ENCODE measurements at places on chromosomes 13 and 19. TPM values are rescaled to one million over a fixed set of nuclear protein-coding genes. Genes with fewer than 3 reads are reported as not detected.
A peak's percentile ranks its signal among the peaks of the same experiment; 100 is the strongest.

Gene ERICH4
- total RNA-seq = not detected

Gene FOXA3
- not detected for total RNA-seq

Gene RRAS
- total RNA-seq = 17.1 TPM

Gene SPTBN4
- not detected for total RNA-seq

Gene FSD1
- not detected for total RNA-seq

DNA sequence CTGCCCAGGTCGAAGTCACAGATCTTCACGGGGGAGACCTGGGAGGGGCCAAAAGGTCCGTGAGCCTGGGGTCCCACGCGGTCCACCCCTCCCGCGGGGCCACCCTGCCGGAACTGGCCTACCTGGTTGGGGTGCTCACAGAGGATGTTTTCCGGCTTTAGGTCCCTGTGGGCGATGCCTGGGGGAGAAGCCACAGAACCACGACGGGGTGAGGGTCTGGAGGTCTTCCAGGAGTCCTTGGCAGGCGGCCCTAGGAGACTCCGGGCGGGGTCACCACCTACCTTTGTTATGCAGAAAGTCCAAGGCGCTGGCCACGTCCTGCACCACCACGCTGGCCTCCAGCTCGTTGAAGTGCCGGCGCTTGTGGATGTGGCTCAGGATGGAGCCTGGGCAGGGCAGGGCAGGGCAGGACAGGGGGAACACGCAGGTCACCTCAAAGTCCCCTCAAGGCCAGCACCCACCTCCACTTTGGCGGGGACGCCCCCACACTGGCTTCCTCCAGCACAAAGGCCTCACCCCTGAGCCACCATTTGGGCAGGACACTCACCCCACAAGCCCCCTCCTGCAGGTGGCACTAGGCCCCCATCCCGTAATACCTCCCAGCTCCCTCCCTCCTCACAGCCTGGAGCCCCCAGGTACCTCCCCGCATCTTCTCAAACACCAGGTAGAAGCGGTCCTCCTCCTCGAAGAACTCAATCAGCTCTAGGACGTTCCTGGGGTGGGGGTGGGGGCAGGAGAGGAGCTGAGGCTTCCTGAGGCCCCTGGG lies 8.4 kb downstream of the MKNK2 start:
- peaks cover 18% of the 10 kb centered on the region for H3K4me1 ChIP-seq
- peak overlapping the region; percentile 88 for H3K27ac ChIP-seq
- H3K4me3 ChIP-seq = peak overlapping the region; percentile 26
- H3K36me3 ChIP-seq = no peaks in the 10 kb centered on the region
- no peaks in the 10 kb centered on the region for H3K27me3 ChIP-seq

GRCh38 chr13:37011002-37011401 lies 10.4 kb downstream of the EXOSC8 start:
- DNase-seq = no peak
- no peaks in the 10 kb centered on the region for H3K4me1 ChIP-seq
- H3K4me3 ChIP-seq = no peak overlapping the region
- no peaks in the 10 kb centered on the region for H3K27me3 ChIP-seq

DNA sequence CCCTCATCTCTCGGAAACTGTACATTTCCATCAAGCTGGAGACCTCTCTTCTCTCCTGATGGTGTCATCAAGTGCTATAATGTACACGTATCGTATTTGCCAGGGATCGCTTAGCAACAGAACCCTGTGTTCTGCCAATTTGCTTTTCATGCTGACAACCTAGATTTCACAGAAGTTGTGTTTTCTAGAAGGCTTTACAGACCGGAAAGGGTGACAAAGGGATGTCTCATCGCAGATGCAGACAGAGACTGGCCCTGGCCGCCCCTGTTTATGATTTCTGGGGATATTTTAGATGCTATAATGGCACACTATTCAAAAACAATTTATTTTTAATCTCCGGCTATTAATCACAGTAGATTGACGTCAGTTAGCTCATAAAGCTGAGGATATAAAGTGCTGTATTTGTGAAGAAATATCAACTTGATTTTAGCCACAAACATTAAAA lies 291.4 kb downstream of the IRS2 start:
- no peak for DNase-seq
- H3K4me1 ChIP-seq = no peaks in the 10 kb centered on the region
- no peaks in the 10 kb centered on the region for H3K27me3 ChIP-seq
- H3K27ac ChIP-seq = no peak overlapping the region

DNA sequence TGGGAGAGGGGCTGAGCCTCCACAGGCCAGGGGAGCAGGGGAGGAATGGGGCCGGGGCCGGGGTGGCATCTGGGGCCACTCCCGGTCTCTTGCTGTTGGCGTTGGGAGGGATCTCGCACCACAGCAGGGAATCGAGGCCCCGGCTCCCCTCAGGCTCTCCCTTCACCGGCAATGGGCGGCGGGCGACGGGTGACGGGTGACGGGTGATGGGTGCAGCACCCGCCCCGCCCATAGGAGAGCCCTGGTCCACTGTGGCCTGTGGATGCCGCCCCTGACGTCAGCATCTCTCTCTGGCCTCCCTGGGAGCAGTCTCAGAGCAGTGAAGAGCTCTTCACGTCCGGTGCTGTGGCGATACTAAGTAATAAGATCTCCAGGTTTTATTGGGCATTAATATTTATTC lies 133.6 kb downstream of the KDM4B start:
- no peaks in the 10 kb centered on the region for H3K36me3 ChIP-seq
- no peaks in the 10 kb centered on the region for H3K4me1 ChIP-seq
- H3K4me3 ChIP-seq = no peak overlapping the region
- no peak overlapping the region for H3K27ac ChIP-seq

DNA sequence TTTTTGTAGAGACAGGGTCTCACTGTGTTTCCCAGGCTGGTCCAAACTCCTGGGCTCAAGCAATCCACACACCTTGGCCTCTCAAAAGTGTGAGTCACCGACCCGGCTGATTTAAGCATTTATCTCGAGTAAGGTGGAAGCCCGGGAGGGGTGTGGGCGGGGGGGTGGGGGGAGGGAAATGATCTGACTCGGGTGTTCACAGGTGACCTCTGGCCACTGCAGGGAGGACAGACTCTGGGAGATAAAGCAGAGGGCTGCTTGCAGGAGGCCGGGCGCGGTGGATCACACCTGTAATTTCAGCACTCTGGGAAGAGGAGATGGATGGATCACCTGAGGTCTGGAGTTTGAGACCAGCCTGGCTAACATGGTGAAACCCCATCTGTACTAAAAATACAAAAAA lies 7.9 kb downstream of the DENND1C start:
- H3K36me3 ChIP-seq = no peaks in the 10 kb centered on the region
- no peaks in the 10 kb centered on the region for H3K4me1 ChIP-seq
- H3K27me3 ChIP-seq = peaks cover 22% of the 10 kb centered on the region
- DNase-seq = no peak
- no peak overlapping the region for H3K4me3 ChIP-seq

DNA sequence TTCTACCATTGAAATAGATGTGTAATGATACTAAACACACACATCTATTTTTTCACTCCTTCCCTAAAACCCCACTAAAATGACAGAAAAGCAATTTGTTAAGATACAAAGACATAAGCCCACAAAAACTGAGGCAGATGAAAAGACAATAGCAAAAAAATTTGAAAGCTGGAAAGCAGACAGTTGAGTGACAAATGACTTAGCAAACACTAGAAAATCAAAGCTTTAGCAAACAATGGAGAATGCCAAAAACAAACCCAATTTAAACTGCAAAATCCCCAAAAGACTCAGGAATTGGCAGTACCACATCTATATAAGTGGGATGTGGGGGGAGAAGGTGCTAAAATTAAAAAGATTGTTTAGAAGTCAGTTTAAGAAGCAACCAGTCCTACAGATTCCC lies 9.5 kb downstream of the TSC22D1 start:
- no peak for DNase-seq
- H3K27ac ChIP-seq = no peak overlapping the region
- no peaks in the 10 kb centered on the region for H3K4me1 ChIP-seq
- H3K36me3 ChIP-seq = no peaks in the 10 kb centered on the region

GRCh38 chr19:19062454-19063182 lies 1.2 kb upstream of the SLC25A42 start:
- peak overlapping the region; percentile 43 for H3K4me3 ChIP-seq
- DNase-seq = no peak
- no peaks in the 10 kb centered on the region for H3K36me3 ChIP-seq
- H3K27ac ChIP-seq = peak overlapping the region; percentile 69

DNA sequence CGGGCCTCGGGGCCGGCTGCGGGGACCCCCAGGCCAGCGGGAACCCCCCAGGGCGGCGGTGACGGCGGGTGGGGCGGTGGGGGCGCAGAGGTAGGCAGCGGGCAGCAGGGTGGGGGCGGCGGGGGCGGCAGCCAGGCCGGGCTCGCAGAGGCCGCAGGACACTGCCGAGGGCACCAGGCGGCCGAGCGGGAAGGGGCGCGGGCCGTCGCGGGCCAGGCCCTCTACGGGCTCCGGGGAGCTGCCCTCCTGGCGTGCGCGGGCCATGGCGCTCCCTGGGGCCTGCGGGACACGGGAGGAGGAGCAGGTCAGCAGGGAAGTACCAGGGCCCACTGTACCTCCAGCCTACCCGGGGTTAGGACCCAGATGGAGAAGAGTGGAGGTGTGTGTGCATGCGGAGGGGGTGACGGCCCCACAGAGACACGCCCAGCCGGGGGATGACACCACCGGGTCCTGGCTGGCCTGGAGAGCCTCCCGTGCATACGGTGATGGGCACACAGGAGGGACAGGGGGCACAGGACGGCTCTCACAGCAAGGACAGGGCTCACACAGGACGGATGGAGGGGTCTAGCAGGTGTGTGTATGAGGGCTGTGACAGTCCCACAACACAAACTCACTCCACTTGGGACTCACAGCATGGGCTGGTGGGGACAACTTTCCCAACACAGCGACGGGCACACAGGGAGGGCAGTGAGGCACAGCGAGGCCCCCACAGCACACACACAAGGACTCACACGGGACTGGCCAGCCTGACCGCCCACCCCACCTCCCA lies 2.6 kb downstream of the BBC3 start:
- DNase-seq = peak; percentile 61
- peak overlapping the region; percentile 98 for H3K27ac ChIP-seq
- no peaks in the 10 kb centered on the region for H3K36me3 ChIP-seq
- no peaks in the 10 kb centered on the region for H3K4me1 ChIP-seq
- H3K27me3 ChIP-seq = no peaks in the 10 kb centered on the region

GRCh38 chr13:111898956-111899713 lies 167.8 kb upstream of the SOX1 start:
- no peaks in the 10 kb centered on the region for H3K27me3 ChIP-seq
- no peak overlapping the region for H3K4me3 ChIP-seq
- no peak overlapping the region for H3K27ac ChIP-seq
- DNase-seq = no peak
- no peaks in the 10 kb centered on the region for H3K36me3 ChIP-seq
- H3K4me1 ChIP-seq = no peaks in the 10 kb centered on the region

DNA sequence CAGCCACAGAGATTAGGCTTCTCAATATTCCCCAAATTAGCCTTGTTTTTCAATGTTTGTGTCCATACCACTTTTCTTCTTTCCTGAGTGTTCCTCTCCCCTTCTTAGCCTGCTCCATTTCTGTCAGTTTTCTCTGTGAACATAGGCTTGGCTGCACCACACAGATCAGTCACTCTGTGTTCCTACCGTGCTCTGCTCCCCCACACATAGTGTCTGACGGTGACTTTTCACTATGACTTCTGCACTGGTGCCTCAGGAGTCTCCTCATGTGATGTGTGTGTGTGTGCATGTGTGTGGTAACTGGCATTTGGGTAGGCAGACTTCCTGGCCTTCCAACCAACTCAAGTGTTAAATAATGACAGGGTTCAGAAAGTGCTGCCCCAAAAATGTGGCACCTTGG lies 47.9 kb upstream of the MYCBP2 start:
- H3K4me1 ChIP-seq = no peaks in the 10 kb centered on the region
- no peak for DNase-seq
- no peak overlapping the region for H3K4me3 ChIP-seq
- no peaks in the 10 kb centered on the region for H3K27me3 ChIP-seq

GRCh38 chr19:45451131-45451849 lies 16.5 kb upstream of the FOSB start:
- DNase-seq = peak; percentile 54
- H3K4me1 ChIP-seq = no peaks in the 10 kb centered on the region
- H3K27me3 ChIP-seq = no peaks in the 10 kb centered on the region
- H3K27ac ChIP-seq = peak overlapping the region; percentile 95

GRCh38 chr19:2770055-2771013 lies 12.7 kb downstream of the SGTA start:
- H3K27ac ChIP-seq = peak overlapping the region; percentile 31
- H3K27me3 ChIP-seq = no peaks in the 10 kb centered on the region
- H3K4me1 ChIP-seq = peaks cover 4% of the 10 kb centered on the region
- no peak overlapping the region for H3K4me3 ChIP-seq
- no peaks in the 10 kb centered on the region for H3K36me3 ChIP-seq

DNA sequence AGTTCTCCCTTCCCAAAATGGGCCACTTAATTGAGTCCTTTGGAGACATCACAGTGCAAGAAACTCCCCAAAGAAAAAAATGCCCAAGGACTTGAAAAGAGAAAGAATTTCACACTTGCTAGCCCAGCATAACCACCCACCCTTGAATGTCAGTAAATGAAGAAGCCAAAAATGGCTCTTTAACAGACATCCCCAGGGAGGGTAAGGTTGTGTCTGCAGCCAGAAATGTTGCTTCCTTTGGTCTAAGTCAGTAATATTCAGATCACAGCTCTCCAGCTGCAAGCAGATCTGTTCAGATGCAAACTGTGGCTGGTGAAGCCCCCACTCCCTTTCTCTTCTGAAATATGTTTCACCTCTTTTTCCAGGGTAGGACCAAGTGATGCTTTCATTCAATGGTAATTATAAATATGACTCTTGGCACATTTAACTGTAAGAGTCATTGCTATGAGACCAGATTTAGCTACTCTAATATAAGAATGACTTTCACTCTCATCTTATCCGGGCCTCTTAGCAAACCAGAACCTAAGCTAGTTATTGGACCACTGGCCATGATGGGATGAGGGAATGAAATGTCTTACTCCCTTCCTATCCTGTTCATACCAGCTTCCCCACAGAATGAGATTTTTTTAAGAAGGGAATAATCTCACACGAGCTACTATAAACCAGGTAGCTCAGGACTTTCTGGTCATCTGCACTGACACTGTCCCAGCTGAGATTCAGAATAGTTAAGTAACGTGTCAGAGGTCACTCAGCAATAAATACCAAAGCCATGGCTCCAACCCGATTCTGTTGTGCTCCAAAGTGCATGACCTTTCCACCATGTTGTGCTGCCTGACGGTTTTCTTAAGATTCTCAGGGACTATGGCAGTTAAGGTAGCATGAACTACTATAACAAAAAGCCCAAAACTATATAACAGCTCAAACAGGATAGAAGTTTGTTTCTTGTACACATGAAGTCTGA lies 234.1 kb downstream of the FOXO1 start:
- H3K27ac ChIP-seq = peak overlapping the region; percentile 11
- no peak for DNase-seq
- H3K4me3 ChIP-seq = no peak overlapping the region
- H3K36me3 ChIP-seq = no peaks in the 10 kb centered on the region
